ENCODE measurements at places on chromosomes 7 and 10.

- DNase-seq: peak; percentile 72
These were observed 100.3 kb upstream of the SVIL start for GRCh38 chr10:29734962-29735627.

GRCh38 chr10:24428410-24428782 is 219.5 kb downstream of the KIAA1217 start:
- no peak for DNase-seq

GRCh38 chr7:128387216-128388144 is 22.3 kb downstream of the IMPDH1 start:
- peak; percentile 74 for DNase-seq

GRCh38 chr7:80775897-80776296 is 137.5 kb downstream of the CD36 start:
- DNase-seq: no peak

DNA sequence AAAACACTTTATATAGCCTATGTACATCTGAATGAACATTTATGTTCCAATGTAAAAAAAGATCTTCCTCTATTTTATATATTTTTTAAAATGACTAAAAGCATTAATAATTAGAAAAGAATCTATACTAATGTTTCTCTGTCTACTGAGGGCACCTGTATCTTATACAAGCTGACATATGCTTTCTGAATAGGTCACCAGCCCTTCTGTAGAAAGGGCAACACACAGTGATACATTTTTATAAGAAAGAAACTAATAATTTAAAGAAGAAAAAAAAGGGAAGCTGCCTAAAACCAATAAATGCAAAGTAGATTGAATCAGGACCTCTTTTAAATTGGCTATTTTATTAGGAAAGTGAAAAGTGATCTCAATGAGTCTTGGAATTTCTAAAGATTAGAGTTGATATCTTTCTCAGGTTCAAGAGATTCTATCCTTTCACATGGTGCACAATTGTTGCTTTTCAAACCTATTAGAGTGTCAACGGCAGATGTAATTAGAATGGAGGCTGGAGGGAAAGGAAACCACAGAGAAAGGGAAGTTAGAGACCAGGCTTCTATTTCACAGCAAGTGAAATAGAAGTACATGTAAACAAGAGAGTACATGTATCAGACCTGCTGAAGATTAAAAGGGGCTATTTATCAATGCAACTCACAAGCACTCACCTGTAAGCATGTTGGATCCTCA is 6.3 kb downstream of the MTPN start:
- DNase-seq: no peak

DNA sequence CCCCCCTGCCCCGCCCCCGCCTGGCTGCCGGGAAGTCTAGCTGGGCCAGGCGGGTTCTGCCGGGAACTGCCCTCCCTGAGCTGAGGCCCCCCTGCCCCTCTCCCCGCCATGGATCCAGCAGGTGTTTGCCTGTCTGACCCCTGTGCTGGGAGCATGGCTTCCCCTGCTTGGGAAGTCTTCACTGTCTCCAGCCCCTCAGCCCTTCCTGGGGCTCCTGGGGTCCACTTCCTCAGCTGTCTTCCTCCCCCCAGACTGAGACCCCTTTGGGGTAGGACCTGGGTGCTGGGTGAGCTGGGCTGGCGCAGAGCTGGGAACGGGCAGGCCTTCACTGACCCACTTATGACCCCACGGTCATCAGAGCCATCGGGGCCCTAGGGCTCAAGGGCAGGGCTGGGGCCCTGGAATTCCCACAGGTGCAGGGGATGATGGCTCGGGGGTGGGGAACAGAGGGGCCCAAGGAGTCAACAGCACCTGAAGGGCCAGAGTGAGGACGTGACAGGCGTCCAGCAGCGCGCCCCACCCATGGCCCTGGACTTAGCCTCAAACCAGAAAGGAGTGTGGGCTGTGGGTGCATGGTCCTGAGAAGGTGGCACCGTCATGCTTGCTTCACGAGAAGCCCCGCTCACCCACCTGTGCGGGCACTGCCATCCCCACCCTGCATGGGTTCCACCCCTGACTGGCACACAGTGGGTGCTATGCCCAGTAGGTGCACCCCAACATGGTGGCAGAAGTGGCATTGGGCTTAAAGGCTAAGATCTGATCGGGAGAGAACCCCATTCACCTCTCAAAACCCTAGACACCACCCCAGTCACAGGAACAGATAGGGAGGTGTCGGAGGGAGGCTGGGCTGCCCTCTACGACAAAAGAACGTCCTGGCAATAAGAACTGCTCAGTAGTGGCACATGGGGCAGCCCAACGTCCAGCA is 16.2 kb upstream of the TNRC18 start:
- DNase-seq: no peak

DNA sequence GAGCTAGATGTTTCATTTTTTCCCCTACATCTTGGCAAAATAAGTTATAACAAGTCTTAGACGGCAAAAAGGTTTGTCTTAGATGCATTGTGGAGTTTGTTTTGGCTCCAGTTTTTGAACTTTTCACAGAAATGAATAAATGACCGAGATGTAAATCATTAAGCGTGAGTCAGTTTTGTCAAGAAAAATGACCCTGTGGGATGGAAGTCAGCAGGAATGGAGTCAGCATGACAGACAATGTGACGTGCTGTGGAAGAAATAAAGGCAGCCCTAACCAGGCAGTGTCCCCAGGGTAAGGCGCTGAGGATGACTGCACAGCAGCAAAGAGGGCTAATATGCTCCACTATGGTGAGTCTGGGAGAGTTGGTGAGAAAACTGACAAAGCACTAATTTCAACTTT is 163.2 kb downstream of the NOC3L start:
- DNase-seq: no peak

DNA sequence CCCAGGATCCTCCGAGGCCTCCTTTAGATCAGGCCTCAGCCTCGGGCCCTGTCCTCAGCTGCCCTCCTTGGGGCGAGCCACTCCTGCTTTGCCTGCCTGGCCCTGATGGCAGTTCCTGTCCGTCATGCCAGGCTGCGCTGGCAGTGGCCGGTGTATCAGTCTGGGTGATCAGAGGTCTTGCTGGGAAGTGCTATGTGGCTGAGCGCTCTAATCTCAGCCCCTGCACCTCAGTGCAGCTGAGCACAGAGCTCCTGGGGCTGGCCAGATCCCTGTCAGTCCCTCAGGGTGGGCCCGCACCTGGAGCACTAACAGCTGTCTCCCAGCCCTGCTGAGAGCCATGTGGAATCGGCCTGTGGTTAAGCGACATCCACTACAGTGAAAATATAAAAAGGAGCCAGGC is 14.8 kb upstream of the CFAP46 start:
- no peak for DNase-seq

DNA sequence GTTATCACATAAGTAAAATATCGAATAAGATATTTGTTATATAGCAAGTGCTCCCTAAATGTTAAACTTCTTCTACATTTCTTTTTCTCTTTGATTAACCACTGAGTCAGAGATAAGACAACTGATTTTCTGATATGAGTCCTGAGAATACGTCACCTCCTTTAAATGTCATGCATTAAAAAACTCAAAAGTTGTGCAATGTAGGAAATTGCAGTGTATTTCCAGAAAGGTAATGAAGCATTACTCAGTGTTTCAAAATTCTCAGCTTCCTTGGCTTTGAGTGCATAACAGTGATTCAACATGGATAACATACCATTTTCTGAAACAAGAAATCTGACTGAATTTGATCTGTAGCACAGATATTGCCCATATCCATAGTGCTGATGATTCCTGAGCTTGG is 155.8 kb downstream of the BMPER start:
- no peak for DNase-seq

DNA sequence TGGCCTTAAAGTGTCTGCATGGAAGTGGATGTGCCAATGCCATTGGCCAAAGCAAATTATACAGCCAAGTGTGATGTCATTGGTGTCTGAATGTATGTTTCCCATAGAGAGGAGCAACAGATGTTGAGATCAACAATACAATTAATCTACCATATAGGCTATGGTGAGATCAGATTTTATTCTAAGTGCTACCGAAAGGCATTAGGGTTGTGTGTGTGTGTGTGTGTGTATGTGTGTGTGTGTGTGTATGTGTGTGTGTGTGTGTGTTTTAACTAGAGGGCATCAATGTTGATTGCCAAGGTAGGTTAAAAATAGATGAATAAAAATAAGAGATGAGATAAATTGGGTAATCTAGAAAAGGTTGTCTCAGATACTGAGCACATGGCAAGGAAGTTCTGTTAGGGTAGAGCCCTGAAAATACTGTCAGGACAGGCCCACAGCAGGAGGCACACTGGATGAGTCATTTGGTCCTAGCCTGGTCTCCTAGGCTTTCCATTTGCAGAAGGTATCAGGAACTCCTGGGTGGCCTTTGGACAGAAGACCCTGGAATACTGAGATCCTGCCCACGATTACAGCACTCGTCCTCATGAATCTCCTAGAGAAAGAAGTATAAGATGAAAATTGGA is 446.0 kb upstream of the PODXL start:
- DNase-seq: no peak

GRCh38 chr10:50593523-50594376 is 30.0 kb downstream of the SGMS1 start:
- DNase-seq: no peak

- DNase-seq: no peak
These were observed 2.9 kb upstream of the SGCE start for GRCh38 chr7:94658826-94659225.

DNA sequence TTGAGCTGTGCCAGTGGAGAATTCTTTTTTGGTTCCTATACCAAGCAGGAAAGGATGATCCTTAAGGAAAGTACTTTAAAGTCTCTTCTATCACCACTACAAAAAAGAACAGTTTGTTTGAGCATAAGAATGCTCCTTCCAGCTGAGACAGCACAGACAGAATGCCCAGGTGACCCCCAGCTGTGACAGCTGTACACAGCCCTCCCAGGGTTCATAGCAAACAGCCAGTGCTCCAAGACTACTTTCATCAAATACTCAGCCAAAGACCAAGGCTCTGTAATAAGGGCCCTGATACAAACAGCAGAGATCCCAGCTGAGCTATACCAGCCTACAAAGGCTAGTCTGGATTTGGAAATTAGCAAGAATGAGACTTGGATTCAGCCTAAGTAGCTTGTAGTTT is 65.7 kb downstream of the NXPH1 start:
- no peak for DNase-seq

- DNase-seq: no peak
These were observed 4.0 kb upstream of the DIP2C start for GRCh38 chr10:693506-693905.

DNA sequence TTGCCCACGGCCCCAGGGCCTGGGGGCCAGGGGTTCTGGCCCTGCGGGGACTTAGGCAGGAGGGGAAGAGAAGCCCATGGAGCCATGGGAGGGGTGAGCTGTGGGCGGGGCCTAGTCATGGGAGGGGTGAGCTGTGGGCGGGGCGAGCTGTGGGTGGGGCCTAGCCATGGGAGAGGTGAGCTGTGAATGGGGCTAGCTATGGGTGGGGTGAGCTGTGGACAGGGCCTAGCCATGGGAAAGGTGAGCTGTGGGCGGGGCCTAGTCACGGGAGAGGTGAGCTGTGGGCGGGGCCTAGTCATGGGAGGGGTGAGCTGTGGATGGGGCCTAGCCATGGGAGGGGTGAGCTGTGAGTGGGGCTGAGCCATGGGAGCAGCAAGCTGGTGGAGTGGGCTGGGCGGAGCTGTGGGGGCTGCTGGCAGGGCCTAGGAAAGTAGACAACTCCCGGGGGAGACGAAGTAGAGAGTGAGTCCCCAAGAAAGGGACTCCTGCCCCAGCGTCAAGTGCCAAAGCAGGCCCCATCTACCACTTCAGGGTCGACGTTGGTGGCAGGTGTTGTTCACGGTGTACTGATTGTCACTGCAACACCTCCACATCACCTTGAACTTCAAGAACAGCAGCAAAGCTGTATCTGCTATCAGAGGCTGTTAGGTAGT is 19.2 kb upstream of the TTYH3 start:
- no peak for DNase-seq

- DNase-seq: peak; percentile 29
These were observed 44.6 kb downstream of the TAX1BP1 start for GRCh38 chr7:27784399-27785053.

DNA sequence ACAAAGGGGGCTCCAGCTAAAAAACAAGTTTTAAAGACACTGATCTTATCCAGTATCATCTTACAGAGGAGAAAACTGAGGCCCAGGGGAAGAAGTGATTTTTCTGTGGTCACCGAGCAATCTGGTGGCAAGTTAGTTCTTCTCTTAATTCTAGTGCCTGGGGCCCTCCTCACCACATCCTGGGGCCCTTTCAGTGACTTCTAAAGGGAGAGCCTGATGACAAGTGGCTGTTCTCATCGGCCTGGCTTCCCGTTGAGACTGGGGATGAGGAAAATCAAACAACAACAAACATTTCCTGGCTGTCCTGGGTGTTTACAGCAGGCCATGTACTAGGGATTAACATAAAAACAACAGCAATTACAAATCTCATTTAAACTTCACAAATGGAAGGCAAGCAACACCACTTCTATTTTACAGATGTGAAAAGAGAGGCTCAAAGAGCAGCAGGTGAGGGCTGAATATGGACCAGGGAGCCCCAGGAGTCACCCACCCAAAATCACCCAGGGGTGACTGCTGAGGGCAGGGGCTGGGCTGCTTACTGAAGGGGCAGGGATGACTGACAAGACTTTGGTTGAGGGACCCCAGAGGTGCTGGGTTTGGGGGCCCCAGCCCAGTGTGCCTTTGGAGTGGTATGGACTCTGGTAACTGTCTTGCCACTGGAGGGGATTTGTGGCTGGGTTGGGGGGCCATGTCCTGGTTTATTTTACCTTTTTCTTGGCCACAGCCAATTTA is 24.7 kb upstream of the MTPAP start:
- DNase-seq: peak; percentile 34

- no peak for DNase-seq
These were observed 54.0 kb downstream of the BRI3 start for GRCh38 chr7:98335411-98335977.

- DNase-seq: no peak
These were observed 297.5 kb downstream of the HTR7 start for GRCh38 chr10:90560331-90560730.
